ENCODE measurements at places on chromosomes 6 and 20.
A peak's percentile ranks its signal among the peaks of the same experiment; 100 is the strongest.

DNA sequence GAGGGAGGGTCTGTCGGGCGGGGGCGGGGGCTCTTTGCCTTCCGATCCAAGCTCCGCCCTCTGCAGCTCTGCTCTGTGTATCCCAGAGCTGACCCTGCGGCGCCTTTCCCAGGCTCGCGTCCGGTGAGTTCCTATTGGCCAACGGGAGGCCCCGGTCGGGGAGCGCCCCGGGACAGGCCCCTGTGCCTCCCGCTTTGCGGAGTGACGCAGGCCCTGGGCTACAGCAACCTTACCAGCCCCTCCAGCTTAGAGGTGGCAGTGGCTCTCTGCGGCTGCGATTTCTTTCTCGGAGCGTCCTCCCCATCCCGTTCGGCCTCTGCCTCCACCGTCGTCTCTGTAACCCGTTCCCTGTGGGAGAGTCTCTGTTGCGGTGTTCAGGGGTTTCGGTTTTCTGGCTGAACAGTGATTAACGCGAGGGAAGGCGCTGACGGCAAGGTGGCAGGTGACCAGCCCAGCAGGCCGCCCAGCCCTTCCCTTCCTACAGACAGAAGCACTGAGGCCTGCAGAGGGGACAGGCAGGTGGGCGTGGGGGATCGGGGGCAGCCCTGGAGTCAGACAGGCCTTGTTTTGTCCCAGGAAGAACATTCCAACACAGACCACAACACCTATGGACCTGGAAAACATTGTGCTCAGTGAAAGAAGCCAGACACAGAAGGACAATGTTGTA, 18.1 kb upstream of the CEBPB start:
- DNase-seq = no peak

DNA sequence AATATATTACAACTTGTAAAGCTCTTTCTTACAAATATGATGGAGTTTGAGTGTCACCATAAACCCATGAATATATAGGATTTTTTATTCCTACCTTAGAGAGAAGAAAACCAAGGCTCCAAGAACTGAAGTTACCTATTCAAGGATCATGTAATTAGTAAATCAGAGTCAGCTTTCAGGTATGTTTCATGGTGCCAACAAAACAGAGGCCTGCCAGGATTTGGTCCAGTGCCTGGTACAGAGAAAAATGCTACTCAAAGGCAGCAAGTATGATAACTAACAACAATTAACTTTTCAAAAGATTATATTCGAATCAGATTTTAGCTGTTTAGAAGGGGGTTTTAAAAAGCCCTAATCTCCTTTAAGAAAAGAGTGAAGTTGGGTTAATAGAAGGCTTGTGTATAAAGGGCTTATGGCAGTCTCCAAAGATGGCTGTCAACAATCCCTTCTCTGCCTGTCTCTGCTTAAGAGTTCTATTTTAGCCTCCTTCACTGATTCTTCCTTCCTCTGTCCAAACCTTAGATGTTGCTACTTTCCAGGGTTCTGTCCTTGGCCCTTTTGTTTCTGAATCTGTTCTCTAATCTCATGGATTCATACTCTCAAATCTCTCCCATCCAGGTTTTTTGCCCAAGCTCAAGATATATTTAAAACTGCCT, 7.8 kb downstream of the MAP3K7 start:
- DNase-seq = no peak

DNA sequence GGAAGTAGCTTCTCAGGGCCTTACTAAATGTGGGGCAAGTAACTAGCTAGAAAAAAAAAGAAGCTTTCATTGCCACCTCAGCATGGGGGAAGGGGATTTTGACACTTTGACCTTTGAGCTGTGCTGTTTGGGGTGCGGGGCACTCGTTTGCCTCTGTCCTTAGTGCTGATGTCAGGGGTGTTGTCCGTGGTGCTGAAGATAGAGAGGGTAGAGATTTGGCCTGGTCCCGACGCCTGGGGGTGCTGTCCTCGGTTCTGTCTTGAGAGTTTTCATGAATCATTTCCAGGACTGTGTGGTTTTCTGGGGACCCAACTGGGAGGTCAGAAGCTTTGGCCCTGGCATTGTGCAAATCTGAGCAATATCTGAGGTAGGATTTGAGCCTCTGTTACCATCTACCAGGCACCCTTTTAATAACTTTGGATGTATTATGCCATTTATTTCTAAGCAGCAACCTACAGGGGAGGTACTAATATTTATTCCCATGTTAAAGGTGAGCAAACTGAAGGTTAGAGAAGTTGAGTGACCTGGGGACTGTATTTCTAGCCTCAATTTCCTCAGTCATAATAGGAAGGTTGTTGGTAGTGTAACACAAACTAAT, 78.0 kb downstream of the DLGAP4 start:
- DNase-seq = no peak

- no peak for DNase-seq
Observed at GRCh38 chr6:159836718-159837490, 36.8 kb downstream of the PNLDC1 start.

- peak; percentile 5 for DNase-seq
Observed at GRCh38 chr6:15160812-15161211, 85.1 kb upstream of the JARID2 start.

GRCh38 chr20:50879649-50880550, 51.3 kb downstream of the ADNP start:
- no peak for DNase-seq

GRCh38 chr6:35319346-35320030, 21.9 kb downstream of the DEF6 start:
- no peak for DNase-seq

DNA sequence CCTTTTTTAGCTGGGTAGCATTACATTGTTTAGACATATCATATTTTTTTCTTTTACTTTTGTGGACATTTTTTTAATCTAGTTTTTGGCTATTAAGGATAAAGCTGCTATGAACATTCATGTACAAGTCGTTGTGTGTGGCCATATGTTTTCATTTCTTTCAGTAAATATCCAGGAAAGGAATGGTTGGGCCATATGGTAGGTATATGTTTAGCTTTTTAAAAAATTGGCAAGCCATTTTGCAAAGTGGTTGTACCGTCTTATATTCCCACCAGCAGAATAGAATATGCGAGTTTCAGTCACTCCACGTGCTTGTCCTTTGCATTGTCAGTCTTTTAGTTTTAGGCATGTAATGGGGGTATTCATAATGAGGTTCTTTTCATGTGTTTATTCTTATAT, 106.3 kb upstream of the NOX3 start:
- DNase-seq = no peak

DNA sequence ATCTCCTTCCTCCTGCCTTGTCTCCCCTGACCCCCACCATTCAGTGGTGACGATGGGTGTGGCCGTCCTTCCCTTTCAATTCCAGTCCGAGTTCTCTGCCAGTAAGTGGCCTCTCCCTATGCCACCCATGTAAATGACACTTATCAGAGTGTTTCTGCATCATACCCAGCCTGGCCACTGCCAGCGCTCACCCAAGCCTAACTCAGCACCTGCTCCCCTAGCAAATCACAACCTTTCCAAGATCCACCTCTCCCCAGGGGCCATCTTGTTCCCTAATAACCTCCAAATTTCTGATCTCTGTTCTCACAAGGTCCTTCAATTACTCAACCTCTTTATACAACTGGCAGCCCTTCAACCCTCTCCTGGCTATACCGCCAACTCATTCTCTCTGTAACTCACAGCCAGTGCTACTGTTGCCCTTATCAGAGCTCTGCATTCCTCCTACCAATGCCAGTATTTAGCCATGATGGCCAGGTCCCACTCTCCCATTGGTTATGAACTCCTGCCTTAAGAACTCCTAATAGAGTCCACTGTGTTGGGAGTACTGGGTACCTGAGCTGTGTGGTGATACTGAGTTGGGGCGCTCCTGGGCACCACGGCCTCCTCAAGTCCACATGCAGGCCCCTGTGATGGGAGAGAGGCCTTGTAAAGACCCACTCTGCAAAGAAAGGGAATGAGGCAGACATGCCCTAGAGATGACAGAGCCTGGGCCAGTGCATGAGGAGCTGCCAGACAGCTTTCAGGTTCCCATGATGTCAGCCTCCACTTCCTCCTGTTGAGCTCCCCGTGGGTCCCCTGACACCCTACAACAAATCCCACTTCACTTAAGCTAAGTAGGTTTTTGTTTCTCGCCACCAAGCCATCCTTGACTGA, 187.4 kb upstream of the RREB1 start:
- no peak for DNase-seq

DNA sequence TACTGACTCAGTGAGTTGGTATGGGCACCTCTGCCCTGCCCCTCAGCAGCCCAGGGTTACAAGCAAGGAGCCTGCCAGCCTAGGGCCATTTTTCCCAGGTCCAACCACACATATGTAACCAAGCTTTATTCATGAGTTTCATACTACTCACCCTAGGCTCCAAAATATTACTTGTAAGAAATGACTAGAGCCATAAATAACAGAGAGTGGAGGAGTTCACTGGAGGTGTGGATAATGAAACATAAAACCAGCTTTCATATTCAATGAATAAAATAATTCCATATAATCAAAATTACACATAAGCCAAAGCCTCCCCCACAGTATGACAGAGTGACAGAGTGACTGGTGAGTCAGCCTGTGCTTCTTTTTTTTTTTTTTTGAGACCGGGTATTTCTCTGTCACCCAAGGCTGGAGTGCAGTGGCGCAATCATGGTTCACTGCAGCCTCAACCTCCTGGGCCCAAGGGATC, 229.8 kb upstream of the SASH1 start:
- no peak for DNase-seq

- DNase-seq = no peak
Observed at GRCh38 chr6:76683985-76684384, 611.5 kb upstream of the IMPG1 start.

DNA sequence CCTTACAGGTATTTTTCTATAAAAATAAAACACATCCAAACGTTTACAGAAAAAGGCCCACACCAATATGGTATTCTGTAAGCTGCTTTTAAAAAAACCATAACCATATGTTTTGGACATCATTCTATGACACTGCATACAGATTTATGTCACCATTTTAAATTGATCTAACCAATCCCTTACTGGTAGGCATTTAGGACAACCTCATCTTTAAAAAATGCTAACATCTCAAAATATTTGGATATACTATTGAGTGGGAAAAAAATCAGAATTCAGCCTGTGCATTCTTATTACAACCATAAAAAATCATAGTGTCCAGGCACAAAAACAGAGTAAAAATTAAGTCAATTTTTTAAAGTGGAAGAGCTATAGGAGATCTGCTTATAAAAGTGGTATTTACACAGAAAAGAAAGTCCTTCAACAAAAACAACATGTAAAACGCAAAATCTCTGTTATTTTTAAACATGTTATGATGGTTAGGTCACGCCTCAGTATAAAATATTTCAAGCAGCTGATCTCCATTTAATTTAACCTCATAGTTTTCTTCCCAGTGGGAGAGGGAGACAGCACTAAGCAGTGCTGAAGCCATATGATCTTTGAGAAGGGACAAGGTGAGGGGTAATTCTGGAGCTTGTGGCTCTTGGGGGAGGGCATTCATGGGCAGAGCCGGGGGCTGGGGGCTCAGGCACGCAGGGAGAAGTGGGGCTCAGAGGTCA, 21.2 kb downstream of the TRAM2 start:
- no peak for DNase-seq

DNA sequence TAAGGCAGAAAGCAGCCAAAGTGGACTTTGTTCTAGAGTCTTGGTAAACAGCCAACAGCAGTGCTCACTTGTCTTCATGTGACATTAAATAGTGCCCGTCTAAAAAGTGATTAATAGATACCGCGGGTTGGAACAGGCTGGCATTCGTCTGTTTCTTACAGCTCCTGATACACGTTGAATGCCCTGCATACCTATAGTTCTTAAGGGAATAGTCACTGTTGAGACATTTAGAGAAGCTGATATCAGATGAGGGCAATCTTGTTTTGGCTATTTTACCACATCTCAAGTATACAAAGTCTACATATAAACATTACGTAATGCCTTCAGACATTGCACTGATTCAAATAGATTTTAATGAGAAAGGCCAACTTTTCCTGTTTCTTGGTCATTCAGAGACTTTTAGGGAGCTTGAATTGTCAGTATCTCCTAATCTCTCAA, 374.9 kb upstream of the FLRT3 start:
- no peak for DNase-seq

GRCh38 chr6:157101166-157101565, 222.2 kb downstream of the TMEM242 start:
- DNase-seq = no peak

DNA sequence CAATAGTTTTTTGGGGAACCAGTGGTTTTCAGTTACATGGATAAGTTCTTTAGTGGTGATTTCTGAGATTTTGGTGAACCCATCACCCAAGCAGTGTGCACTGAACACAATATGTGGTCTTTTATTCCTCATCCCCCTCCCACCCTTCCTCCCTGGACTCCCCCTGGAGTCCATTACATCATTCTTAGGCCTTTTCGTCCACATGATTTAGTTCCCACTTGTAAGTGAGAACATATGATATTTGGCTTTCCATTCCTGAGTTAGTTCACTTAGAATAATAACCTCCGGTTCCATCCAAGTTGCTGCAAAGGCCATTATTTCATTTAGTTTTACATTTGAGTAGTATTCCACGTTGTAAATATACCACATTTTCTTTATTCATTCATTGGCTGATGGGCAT, 28.3 kb downstream of the RPP40 start:
- no peak for DNase-seq

GRCh38 chr20:4763723-4764510, 42.2 kb downstream of the PRND start:
- DNase-seq = no peak

DNA sequence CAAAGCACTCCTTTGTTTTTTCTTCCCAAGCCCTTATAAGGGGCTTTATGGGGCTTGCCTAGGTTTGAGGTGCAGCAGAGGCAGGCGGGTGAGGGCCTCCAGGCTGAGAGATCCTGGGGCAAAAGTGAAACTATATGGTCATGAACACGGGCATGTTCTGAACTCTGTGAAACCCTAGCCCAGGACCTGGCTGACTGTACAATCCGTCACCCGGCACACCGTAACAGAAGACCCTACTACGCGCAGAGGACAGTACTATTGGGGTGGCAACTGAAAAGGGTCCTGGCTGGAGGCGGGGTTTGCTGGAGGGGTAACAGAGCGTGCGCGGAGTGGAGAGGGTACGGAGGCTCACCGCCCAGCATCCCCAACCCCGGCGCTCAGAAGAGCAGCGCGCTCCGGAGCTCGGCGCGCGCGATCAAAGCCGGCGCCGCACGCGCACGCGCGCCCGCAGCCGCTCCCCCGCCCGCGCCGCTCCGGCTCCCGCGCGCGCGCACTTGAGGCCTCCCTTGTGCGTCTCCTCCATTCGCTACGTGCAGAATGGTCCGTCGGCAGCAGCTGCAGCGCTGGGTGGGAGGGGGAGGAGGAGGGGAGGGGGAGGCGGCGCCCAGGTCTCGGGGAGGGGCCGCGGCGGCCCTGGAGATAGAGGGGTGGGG, 54.2 kb downstream of the MRPL14 start:
- peak; percentile 51 for DNase-seq

GRCh38 chr6:118935978-118936703, 1.2 kb upstream of the MCM9 start:
- no peak for DNase-seq

- DNase-seq = no peak
Observed at GRCh38 chr6:115137910-115138309, 795.1 kb upstream of the HS3ST5 start.

DNA sequence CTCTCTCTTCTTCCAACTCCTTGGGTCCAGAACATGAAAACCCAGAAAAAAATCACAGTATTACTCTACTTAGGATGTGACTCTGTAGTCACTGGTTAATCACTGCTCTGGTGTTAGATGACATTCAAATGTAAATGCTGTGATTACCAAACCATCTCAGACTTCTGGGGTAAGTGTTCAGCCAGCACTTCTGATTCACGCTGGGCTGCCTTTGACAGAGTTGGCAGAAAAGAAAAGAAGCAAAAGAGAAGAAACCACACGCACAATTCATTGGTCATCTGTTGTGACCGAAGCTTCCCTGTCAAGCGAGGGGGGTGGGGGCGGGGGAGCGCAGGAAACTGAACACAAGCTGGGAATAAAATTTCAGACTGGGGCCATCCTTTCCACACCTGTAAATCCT, 82.7 kb downstream of the PSMG4 start:
- peak; percentile 91 for DNase-seq
